ENCODE measurements at places on chromosomes 16 and 17.

- DNase-seq, result peak; percentile 10
These were observed 7.8 kb upstream of the N4BP1 start for GRCh38 chr16:48617711-48618148.

- DNase-seq, result no peak
These were observed 24.5 kb downstream of the TRPV2 start for GRCh38 chr17:16439811-16440351.

GRCh38 chr16:78390092-78390491, 290.6 kb downstream of the WWOX start:
- DNase-seq, result no peak

- no peak for DNase-seq
These were observed 9.6 kb downstream of the SDK2 start for GRCh38 chr17:73634629-73635028.

DNA sequence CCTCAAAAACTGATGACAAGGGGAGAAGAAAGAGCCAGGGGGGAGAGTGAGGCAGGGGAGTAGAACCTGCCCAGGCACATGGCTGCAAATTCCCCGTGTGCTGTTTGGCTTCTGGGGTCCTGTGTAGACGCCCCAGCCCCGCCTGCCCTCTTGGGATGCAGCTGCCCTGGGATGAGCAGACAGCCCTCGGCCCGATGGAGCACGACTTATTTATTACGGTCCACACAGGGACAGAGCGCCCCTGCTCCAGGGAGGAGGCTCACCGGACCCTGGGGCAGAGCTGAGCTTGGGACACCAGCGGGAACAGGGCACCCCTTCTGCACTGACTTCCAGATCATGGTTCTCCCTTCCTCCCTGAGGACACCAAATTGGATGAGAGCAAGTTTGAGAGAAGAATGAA, 9.1 kb downstream of the LDHD start:
- DNase-seq, result no peak

DNA sequence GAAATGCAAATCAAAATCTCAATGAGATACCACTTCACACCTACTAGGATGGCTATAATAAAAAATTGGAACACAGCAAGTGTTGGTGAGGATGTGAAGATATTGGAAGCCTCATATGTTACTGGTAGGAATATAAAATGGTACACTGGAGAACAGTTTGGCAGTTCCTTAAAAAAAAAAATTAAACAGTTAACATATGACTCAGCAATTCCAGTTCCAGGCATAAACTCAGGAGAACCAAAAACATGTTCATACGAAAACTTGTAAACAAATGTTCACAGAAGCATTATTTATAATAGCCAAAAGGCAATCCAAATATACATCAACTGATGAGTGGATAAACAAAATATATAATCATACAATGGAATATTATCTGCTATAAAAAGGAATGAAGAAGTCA, 28.2 kb downstream of the ZNF652 start:
- DNase-seq, result no peak

GRCh38 chr17:57629470-57629869, 115.6 kb downstream of the CCDC182 start:
- no peak for DNase-seq

- no peak for DNase-seq
These were observed 1.3 kb upstream of the PER1 start for GRCh38 chr17:8153525-8153956.

GRCh38 chr17:59149051-59149450, 5.9 kb downstream of the SKA2 start:
- DNase-seq, result no peak

- DNase-seq, result no peak
These were observed 369.2 kb downstream of the CDH13 start for GRCh38 chr16:82995924-82996441.

DNA sequence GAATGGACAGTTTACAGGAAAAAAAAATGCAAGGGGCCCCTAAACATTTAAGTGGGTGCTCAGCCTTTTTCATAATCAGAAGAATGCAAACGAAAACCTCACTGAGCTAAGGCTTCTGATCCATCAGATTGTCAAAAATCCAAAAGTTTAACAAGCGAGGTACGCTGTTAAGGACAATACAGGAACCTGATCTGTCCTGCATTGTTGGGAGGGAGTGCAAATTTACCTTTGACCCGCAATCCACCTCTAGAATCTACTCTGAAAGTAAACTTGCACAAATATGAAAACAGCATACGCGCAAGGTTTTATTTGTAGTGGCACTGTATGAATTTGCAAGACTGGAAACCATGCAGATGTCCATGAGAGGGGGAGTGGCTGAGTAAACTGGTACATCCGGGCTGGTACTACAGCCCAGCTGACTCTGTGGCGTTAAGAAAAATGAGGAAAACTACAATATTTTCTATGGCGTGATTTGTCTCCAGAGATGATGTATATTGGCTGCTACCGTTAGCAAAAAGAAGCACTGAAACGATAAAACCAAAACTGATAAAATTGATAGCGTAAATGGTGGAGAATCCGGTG, 28.8 kb upstream of the ST6GALNAC1 start:
- DNase-seq, result peak; percentile 14

- no peak for DNase-seq
These were observed 44.3 kb upstream of the SMURF2 start for GRCh38 chr17:64706224-64707049.

DNA sequence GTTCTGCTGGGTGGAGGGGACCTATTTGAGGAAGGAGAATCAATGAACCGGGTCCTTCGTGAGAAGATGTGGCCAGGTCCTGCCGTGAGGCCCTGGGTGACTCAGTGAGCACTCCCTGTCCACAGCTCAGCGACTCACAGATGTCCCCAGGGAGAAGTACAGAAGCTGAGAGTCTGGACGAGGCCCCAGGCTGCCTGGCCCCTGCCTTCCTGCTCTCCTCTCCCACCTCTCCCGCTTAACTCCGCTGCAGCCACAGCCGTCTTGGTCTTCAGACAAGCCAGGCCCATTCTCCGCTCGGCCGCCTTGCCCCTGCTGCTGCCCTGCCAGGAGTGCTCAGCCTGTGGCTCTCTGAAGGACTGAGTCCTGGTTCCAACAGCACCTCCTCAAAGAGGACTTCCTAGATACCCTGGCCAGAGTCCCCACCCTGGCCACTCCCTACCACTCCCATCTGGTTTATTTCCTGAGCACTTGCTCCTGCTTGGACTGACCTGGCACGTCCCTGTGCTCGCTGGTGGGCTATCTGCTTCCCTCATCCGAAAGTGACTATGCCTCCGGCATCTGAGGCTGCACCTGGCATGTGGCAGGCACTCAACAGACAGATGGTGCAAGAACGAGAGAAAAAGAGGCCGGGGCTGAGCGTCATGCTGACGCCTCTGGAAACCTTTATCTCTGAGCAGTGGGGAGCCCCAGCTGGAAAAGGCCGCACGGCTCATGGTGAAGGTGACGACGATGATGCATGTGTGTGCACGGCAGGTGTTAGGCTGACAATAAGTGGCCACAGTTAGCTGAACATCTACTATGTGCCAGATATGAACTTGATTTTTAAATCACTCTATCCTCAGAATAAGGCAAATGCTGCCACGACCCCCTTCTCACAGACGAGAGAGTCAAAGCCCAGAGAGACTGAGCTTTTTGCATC, 9.2 kb upstream of the TNFRSF13B start:
- peak; percentile 100 for DNase-seq

DNA sequence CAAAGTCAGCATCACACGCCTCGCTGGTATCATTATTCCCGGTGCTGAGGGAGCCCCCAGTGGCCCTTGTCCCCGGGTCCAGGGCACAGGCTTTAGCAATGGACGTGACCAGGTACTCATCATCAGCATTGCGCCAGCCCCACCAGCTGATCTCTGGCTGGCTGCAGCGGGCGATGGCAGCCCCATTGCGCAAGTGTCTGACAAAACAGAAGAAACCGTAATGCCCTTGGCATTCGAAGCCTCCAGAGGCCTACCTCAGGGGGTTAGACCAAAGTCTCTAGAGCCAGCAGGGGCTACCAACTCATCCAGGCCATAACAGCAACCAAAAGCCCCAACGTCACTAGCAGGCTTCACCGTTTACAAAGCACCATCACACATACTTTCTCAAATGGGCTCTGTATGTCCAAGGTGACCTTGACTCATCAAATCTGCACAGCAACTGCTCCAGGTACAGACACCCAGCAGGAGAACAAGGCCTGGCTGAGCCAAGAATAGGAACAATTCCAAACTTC, 7.3 kb downstream of the MTMR4 start:
- no peak for DNase-seq

GRCh38 chr16:27189335-27189972, 13.9 kb upstream of the KDM8 start:
- peak; percentile 31 for DNase-seq

GRCh38 chr17:55053855-55054254, 85.3 kb downstream of the STXBP4 start:
- DNase-seq, result no peak

DNA sequence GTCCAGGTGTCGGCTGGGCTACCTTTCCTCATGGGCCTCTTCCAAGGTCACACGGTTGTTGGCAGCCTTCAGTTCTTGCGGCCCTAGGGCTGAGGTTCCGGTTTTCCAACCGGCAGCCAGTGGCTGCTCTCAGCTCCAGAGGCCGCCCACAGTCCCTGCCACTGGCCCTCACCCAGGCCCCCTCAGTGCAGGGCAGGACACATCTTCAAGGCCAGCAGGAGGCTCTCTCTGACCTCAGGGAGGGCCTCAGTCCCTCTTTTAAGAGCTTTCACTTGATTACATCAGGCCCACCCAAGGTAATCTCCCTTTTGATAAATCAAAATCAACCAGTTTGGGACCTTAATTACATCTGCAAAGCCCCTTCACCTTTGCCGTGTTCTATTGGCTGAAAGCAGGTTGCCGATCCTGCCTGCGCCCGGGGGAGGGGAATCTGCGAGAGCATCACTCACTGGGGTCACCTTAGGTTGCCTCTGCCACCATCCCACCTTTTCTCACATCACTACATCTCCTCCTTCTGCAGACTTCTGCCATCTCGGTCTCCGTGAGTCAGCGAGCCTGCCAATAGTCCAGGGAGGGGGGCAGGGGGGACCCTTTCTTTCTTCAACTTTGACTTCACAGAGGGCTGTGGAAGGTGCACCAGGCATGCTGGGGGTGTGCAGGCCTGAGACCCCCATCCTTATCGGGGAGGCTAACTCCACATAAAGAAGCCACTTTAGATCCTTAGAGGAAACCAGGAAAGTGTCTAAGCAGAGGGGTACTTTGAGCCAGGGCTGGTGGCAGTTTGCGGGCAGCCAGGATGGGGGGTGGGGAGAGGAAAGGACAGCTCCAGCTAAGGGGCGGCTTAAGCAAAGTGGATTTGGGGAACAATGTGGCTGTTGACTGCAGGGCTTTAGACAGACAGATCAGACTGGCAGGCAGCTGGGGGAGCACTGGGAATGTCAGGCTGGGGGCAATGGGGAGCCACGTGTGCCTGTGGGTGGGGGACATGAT, 28.8 kb upstream of the NXPH3 start:
- no peak for DNase-seq

DNA sequence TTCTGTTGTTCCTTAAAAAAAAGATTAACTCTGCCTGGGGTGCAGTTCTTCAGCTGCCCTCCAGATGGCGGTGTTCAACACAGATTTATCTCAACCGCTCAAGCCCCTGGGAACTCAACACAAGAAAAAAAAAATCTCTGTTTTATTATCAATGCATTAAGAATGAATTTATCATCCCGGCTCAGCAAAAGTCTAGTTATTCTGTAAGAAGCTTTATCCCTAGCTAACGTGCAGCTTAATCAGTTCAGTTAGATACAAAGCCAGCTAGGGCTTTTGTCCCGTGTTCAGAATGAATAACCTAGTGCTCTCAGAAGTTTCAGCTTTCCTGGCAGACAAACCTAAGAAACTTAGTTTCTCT, 475.9 kb upstream of the CCL2 start:
- DNase-seq, result no peak

DNA sequence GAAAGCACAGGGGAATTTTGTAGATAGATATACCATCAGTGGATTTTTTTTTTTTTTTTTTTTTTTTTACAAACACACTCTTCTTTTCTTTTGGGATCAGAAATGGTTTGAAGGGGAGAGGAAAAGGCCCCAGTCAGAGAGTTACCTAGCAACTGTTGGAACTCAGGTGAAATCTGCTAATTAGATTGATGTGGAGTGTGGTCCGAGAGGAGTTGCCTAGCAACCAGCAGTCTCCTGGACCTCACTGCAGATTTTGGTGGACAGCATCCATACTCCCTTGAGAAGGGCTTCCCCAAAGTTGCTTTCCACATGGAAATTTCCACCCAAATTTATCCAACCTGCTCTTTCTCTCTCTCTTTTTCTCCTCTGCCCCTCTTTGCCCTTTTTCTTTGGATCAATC, 165.4 kb downstream of the UTP18 start:
- no peak for DNase-seq

- DNase-seq, result no peak
These were observed 67.9 kb downstream of the N4BP1 start for GRCh38 chr16:48542020-48542473.

- DNase-seq, result no peak
These were observed 13.2 kb downstream of the TSC2 start for GRCh38 chr16:2061023-2061422.

- DNase-seq, result no peak
These were observed 172.5 kb downstream of the GRIN2A start for GRCh38 chr16:10009684-10010083.

DNA sequence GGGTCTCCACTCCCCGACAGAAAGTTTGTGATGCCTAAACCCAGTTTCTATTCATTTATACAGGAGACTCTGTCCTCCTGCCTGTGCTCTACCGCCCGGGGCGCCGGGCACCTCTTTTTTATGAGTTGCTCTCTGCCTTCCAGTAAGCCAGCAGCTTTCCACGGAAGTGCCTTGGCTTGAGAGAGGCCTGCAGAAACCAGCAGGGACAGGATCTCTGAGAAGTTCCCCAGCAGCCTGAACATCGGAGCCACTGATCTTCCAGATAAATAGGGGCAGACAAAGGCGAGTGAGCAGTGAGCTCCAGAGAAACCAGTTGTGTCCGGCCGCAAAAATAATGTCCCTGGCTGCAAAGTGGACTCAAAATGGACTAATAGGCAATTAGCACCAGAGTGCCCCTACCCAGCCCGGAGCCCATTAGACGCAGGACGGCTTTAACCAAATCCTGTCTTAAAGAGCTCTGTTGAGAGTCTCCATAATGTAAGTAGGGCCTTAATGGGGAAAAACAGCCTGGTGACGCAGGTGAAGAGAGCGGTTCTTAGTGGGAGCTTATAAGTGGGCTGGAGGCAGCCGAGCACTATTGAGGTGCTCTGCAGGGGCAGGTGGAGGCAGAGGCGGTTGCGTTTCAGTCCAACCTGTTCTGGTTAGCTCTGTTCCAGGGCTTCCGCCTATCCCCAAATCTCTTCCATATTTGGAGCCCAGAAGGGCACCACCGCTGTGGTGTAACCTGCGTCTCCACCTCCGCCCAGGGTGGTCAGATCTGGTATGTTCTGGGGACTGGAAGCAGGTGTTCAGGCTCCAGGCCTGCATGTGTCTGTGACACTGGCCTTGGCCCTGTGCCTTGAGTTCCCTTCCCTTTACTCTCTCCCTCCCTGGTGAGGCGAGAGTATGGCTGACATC, 74.1 kb downstream of the NT5M start:
- DNase-seq, result no peak

GRCh38 chr17:77210946-77211541, 70.3 kb downstream of the SEC14L1 start:
- no peak for DNase-seq

DNA sequence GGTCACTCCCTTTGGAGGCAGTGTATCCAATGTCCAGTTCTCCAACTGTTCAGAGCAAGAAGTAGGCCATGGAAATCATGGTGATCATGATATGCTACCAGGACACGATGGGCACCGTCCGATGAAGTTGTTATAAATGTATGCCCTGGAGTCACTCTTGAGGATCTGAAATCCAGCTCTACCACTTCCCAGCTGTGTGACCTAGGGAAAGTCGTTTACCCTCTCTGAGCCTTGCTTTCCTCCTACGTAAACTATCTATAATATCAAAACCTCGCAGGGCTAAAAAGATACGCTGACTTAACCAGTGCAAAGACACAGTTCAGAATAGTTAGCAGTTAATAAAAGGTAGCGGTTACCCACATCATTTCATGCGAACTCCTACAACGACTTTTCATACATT, 194.2 kb downstream of the XYLT1 start:
- no peak for DNase-seq

Measured in SHP77 treated with DMSO at 0.1 percent for 48 hours (cell line).